ENCODE measurements at places on chromosomes 1 and 21. TPM values are rescaled to one million over a fixed set of nuclear protein-coding genes. Genes with fewer than 3 reads are reported as not detected.

DNA sequence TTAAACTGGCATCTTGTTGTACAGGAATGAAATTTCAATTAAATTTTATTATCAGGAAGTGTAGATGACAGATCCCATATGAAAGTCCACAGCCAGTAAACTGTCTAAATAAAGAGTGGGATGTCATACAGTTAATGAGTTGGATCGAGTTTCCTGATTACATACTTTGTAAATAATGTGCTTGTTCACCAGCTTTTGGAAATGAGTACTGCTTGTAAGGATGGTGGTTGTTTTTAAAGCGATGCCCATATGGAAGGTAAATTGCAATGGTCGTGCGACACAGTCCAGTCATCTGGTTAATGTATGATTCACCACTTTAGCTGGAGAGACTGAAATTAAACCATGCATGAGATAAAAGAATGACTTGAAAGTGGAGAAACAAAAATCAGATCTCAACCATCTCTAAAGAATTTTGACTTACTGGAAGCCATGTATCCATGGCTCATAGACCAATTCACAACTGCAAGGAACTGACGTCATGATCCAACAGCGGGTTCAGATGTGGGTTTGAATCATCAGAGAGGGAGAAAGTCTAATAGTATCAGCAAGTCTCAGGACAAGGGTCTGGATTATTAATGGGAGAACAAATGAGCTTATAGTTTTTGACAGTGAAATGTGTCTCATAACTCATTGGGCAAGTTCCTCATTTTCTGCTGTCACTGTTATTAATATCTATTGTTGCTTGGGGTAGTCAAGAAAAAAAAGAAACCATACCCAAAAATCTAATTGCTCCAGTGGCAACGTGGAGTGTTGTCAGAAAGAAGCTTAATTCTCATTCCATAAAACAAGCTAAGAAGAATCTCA, 49.0 kb downstream of the MAP10 start:
- DNase-seq, result peak; percentile 98

DNA sequence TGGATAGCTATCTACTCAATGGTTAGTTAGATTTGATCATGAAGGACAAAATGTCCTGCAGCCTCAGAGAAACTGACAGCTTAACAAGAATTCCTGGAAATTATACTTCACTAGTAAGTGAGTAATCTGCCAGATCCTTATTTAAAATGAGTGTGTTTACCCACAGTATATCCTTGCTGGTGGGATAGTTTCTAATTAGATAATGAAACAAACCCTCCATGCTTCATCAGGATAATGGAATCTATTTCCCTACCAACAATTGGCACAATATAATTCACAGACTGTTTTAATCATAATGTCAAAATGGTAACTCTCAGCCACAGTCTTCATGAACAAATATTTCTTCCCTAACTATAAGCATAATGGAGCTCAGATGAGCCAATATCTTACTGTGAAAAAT, 239.4 kb upstream of the ST6GALNAC5 start:
- DNase-seq, result no peak

DNA sequence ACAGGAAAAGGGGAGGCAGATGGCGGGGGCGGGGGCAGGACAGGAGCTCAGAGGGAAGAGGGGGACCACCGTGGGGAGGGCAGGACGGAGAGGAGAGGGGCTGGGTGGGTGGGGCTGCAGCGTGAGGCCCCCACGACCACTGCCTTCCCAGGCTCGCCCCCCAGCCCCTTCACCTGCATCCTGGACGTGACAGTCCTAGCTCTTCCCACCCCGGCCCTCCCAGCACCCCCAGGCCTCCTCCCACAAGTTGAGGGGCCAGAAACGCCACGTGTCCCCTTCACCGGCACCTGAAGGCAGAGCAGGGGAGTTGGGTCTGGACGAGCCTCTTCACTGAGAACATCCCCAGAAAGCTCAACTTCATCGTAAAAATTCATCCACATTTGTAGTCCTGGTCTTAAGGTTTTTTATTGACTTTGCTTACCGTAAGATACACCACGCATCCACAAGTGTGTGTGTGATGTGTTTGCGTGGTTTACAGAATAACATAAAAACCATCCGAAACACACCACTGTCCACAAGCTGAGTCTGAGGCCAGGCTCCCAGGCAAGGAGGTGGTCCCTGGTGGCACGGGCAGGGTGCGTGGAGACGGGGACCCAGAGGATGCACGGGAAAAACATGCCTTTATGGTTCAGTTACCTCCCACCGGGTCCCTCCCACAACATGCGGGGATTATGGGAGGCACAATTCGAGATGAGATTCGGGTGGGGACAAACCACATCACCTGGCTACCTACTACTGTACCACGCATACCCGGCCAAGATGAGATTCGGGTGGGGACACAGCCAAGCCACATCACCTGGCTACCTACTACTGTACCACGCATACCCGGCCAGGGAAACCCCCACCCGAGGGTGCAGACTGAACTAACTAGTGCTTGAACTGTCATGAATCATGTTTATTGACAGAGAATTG, 13.9 kb upstream of the COL18A1 start:
- no peak for DNase-seq

DNA sequence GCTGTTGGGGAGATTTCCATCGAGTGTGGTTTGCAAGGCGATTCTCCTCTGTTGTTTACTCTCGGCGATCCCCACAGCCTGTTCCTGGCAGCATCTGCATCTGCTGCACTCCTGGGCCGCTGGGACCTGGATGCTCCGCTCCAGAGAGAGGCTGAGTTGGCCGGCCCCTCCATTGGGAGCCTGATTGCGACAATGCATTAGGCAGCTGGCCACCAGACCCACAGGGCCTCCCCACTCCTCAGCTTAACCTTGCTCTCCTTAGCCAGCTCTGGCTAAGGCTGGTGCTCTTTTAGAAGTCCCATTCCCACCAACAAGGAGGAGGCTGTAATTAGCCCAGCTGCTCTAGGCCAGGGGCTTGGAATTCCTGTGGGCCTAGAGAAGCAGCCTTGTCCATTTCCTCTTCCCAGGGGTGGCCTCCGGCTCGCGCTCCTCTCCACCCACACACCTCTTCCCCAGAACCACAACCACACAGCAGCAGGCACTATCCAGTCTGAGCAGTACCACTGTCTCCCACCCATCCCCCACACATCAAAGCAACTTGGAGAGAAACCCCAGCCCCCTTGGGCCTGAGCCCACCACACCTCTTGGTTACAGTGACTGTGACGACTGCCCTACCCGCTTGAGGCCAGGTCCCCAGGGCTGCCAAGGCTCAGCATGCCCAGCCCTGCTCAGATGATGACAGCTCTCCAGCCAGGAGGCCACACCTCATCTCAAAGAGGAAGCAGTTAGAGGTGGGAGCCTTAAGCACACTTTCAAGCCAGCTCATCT, 193.8 kb upstream of the EDN2 start:
- DNase-seq, result peak; percentile 93

DNA sequence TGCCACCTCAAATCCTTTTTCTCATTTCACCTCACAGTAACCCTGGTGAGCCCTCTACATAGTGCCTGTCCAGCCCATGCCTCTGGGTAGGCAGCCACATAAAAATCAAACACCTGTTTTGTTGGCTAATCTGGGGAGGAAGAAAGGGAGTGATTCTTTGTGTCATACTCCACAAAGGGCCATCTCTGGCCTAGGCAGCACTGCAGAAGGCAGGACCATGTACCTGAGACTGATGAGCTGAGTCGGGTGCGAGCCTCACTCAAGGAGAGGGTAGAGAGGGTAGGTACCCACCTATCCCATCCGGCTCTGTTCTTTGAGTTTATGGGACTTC, 7.8 kb downstream of the TUFT1 start:
- DNase-seq, result no peak

The TTC39A gene
- 0.51 TPM for total RNA-seq

The SRGAP2B gene
- total RNA-seq, result 48.8 TPM

The LCK gene
- total RNA-seq, result not detected

The PCP4 gene
- total RNA-seq, result not detected

Data from fibroblast of lung (primary cell).